T-helper 9 cell (primary cell): ENCODE measurements at places on chromosomes 4 and X.

DNA sequence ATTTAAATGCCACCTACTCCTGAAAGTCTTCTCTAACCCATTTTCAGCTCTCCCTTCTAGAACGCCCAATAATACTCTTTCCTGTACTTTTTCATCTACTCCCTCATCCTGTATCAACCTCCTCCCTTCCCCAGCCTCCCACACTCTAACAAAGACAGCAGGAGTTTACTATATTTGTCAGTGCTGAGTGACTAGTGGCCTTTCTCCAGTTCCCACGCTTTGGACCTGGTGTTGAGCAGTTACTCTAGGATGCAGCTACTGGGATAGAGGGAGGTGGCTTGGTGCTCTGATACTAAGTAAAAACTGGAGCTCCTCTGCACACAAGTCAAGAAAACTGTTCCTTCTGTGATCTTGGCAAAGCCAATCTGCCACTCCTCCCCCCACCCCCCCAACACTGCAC, 36.1 kb upstream of the KLHL13 start:
- DNase-seq: no peak

DNA sequence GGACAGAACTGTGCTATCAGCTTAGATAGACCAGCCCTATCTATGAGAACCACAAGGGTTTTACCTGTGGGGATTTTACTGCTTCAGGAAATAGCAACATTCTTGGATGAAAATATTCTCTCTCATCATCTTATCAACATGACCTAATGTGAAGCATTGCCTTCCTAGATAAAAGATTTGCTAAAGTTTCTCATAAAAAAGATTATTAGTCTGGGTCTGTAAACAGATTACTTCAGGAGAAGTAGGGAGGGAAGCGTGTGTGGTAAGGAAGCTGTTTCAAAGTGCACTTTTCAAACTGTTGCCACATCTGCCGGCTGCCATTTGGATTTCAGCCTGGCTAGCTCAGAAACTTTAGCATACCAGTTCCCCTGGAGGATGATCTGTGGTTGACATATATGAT, at the start of gene NOX1:
TSS of gene NOX1 (minus strand) at position 35 of the 400 bp plus-strand sequence. CDS start 220 bp downstream, outside the sequence.
- no peak for DNase-seq

GRCh38 chrX:10769195-10769594, 148.8 kb upstream of the MID1 start:
- DNase-seq: no peak

- DNase-seq: no peak
Observed at GRCh38 chrX:67717571-67717970, 173.8 kb downstream of the AR start.

GRCh38 chr4:140609548-140610425, 41.0 kb upstream of the UCP1 start:
- DNase-seq: no peak

GRCh38 chr4:24489870-24490269, 94.5 kb downstream of the DHX15 start:
- no peak for DNase-seq

DNA sequence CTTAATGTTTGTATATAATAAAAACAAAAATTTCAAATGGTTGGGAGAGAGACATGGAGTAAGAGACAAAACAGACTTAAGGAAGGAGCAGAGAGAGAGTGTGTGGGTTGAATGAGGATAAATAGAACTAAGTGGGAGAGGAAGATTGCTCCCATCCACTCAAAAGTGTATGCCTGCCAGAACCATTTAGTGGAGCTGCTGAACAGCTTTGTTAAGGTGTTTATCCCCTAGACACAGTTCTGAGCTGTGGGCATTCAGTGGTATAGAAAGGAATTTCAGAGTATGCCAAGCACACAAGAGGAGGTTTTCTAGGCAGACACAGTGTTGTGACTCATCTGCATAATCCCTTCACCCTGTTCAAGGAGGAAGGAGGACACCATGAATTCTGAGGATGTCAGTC, 508.6 kb upstream of the EPHA5 start:
- DNase-seq: no peak

- DNase-seq: no peak
Observed at GRCh38 chrX:3763111-3763510, 49.7 kb upstream of the PRKX start.

- no peak for DNase-seq
Observed at GRCh38 chr4:38670109-38670901, 6.3 kb downstream of the KLF3 start.

GRCh38 chr4:108834835-108835384, 72.1 kb upstream of the ETNPPL start:
- DNase-seq: no peak

DNA sequence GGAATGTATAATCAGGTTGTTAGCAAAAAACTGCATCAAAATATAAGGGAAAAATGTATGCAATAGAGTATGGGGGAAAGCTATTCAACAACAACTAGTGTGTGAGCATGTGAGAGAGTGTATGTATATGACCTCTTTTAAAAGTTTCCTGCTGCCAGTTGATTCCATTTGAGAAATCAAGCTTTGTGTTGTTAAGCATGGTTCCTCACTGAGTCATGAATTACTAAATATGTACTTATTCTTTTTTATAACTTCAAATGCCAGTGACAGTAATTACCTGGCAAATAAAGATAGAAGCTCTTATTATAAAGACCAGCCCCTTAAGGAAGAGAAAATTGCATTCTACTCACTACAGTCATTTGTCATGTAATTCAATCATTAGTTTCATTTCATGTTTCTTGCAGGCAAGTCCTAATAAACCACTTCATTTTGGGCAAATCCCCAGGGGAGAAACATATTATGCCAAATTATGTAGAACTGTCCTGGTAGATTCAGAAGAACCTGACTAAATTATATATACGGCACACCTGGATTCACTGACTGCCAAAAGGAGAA, 19.2 kb downstream of the RASGEF1B start:
- DNase-seq: no peak
